ENCODE measurements at places on chromosomes 12 and 14.

GRCh38 chr14:90519262-90519920, 122.6 kb downstream of the CALM1 start:
- DNase-seq, result no peak

DNA sequence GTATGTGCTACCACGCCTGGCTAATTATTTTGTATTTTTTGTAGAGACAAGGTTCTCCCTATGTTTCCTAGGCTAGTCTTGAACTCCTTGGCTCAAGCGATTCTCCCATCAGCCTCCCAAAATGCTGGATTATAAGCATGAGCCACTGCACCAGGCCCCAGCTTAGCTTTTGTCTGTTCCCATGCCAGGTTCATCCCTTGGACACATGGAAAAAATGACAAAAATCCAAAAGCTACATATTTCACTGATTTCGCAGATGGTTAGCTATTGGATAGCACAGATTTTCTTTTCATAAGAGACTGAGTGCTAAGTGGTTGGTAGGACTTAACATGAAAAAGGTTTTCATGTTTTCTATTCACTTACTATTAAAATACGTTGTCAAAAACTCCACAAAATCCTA, 286.6 kb upstream of the KITLG start:
- no peak for DNase-seq

DNA sequence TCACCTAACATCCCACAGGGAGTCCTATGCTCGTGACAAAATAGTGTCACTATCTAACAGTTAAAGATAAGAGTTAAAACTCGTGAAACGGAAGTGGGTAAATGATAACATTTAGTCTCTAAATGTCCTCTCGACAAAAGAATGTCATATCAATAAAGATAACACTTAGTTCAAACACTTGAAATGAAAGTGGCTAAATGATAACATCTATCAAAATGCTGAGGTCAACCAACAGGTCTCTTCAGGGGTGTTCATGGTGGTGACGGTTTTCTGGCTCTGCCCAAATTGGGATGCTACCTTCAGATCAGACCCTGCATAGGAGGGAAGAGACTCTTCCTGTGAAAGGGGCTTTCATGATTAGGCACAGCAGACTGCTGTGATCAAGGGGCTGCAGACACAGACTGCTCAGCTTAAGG, 22.1 kb downstream of the IL26 start:
- peak; percentile 16 for DNase-seq

DNA sequence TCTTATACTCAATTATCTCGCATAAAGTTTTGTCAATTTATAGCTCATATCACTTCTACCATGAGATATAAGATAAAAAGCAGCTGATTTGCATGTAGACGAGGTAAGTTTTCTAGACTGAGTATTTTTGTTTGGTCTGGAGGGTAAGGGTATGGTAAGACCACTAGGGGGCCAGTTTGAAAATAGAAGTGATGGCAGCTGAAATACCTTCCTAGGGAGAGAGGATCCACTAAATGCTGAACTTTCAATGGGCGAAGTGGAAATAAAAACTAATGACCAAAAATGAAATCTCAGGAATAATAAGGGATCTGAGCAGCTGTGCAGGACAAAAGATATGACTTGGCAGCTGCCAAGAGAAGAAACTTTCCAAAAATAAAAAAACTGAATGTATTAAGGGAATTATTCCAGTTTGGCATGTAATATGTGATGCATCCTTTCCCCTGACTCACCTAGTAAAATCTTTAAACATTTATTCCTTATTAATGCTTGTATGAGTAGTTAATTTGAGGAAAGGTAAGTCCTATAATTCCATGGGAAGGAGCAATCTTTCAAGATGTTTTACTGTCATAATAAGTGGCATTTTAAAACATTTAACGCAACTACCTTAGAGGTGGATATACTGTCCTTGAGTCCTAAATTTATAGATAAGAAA, 754.5 kb downstream of the C12orf50 start:
- no peak for DNase-seq

GRCh38 chr12:22755629-22756028, 130.7 kb downstream of the ETNK1 start:
- DNase-seq, result no peak

DNA sequence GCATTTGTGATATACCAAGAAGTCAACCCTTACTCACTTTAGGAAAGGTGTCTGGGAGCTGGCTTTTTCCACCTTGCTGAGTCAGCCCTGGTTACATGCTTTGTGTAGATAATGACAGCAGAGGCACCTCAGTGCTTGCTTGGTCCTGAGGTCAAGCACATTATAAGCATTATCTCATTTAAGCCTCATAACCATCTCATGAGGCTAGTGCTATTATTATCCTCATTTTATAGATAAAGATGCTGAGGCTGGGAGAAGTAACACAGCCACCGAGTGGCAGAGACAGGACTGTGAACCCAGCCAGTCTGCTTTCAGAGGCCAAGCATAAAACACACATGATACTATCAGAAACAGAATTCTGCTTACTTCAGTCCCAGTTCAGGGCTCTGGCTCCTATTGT, 29.4 kb downstream of the MAX start:
- no peak for DNase-seq

DNA sequence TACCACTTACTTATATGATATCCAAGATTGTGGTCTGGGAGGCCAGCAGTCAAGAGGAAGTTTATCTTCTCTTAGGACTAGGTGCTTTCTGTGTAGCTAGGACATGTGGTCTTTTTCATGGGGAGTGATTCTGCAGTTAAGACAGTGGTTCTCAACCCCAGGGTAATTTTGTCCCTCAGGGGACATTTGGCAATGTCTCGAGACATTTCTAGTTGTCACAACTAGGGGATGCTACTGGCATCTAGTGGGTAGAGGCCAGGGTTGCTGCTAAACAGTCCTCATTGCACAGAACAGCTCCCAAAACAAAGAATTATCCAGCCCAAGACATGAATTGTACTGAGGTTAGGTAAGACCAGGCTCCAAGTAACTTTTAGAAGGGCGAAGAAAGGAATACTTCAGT, 20.0 kb downstream of the AMDHD1 start:
- no peak for DNase-seq

DNA sequence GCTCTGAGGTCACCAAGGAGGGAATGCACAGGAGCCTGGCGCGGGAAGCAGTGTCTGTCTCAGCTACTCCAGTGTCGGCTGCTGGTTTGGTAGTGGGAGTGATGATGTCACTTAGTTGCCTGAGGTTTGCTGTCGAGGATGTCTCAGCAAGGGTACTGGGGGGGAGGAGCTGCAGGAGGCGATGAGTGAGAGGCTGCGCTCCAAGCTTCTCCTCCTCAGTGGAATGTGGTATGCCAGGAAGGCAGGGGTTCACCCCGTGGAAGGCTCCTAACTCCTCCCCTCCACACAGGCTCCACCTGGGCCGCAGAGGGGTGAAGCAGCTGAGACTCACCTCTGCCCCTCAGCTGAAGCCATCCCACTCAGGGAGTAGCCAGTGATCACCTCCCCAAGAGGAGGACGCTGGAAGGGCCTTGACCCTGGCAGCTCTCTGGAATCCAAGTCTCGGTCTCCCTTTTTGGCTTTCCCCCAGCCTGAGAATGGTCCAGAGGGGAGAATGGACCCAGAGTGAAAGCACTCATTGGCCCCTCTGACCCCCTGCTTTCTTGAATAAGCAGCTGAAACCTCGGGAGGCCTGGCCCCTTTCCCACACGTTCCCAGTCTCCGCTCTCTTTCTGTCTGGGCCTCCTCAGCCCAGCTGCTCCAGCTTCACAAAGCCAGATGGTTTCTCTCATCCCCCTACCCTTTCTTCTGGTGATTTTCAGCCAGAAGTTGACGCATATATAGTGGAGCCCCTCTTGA, 178.9 kb upstream of the FKBP4 start:
- no peak for DNase-seq

- no peak for DNase-seq
Observed at GRCh38 chr12:53622724-53623123, 3.5 kb downstream of the ATF7 start.

DNA sequence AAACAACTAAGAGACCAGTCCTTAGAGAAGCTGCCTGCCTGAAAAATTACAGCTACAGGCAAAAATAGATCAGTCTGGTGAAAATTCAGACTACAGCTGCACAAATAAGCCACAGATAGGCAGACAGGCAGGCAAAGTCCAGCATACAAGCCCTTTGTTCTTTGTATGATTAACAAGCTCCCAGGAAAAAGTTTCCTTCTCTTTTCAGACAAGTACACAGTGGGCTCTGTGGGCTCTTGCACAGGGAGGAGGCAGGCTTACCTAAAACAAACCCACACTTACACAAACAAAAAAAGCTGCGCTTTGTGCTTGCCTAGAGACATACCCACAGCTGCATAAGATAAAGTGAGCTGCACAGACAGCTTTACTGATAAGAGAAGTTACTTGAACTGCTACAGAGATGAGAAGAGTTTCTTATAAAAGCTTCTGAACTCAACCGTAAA, 7.7 kb downstream of the OR6C68 start:
- DNase-seq, result no peak

DNA sequence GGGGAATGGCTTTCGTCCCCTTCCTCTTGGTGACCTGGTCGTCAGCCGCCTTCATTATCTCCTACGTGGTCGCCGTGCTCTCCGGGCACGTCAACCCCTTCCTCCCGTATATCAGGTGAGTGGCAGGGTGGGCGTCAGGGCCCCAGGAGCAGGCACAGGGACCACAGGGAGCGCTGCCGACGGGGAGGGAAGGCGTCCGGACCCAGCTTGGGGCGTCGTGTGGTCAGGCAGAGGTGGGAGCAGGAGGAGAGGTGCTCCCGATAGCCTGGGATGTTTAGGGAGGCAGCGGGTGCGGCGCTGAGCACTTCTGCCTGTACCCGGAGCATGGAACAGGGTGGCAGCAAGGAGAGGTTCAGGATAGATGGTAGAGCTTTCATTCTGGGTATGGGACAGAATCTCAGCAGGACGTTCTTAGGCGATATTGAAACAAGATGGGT, 444 bp downstream of the DRAM1 start:
- DNase-seq, result no peak

- DNase-seq, result no peak
Observed at GRCh38 chr14:90556666-90557450, 160.0 kb downstream of the CALM1 start.

GRCh38 chr14:23887536-23887935, 66.0 kb upstream of the DHRS4 start:
- no peak for DNase-seq

DNA sequence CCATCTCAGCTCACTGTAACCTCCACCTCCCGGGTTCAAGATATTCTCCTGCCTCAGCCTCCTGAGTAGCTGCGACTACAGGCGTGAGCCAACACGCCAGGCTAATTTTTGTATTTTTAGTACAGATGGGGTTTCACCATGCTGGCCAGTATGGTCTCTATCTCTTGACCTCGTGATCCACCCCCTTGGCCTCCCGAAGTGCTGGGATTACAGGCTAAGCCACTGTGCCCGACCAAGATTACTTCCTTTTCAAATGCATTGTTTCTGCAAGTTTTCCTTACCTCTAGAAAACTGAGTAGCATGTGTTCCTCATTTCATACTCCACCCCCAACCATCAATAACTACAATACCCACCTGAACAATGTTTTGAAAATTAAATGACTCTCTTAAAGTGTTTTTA, 13.1 kb downstream of the ARF6 start:
- DNase-seq, result no peak

- DNase-seq, result peak; percentile 82
Observed at GRCh38 chr12:14403711-14404196, 38.3 kb downstream of the ATF7IP start.

GRCh38 chr14:89827265-89827664, 127.3 kb downstream of the EFCAB11 start:
- no peak for DNase-seq

DNA sequence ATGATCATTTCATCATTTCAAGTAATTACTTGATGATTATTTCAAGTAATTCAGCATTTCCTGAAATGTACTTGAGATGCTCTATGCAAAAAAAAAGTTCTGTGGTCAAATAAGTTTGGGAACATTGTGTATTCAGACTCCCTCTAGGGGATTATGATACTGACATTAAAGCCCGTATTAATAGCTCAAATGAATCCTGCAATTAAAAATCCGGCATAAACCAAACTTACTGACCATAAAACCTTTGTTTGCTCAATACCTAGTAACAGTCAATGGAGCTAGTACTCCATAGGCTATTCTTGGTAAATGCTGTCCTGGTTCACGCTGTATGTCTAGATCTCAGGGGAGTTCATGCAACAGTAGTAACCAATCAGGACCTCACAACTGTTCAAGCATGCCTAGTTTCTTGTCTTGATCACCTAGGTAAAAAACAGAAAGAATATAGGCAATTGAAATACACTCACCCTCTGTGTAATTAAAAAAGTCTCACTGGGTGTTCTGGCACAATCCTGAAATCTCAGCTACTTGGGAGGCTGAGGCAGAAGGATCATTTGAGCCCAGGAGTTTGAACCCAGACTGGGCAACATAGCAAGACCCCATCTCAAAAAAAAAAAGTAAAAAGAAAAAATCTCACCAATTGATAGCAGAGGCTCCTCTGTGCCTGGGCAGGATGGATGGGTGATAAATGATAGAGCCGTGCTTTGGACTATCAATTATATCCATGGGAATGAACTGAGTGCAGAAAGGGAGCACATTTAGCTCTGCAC, 14.1 kb downstream of the ALDH1L2 start:
- DNase-seq, result no peak

GRCh38 chr12:64824500-64825142, at the start of gene TBC1D30:
TSS of gene TBC1D30 (plus strand) at chr12:64824647. CDS start at chr12:64824880, 233 bp downstream.
- no peak for DNase-seq

- no peak for DNase-seq
Observed at GRCh38 chr12:47545938-47546609, 159.8 kb downstream of the RPAP3 start.

DNA sequence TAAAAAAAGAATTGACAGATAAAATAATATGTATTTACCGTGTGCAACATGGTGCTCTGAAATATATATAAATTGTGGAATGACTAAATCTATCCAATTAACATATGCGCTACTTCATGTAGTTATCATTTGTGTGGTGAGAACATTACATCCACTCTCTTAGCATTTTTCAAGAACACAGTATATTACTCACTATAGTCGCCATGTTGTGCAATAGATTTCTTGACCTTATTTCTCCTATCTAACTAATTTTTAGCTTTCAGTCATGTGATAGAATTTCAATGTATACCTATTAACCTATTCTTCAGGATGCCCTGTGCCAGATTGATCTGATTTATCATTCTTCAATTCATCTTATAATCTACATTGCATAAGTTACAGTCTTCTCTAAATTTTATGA, 178.6 kb downstream of the BCAT1 start:
- no peak for DNase-seq

GRCh38 chr14:22979748-22980392, 2.5 kb downstream of the AJUBA start:
- no peak for DNase-seq

- no peak for DNase-seq
Observed at GRCh38 chr12:52383331-52383730, 2.1 kb downstream of the KRT84 start.

- no peak for DNase-seq
Observed at GRCh38 chr12:116563262-116563661, 4.1 kb downstream of the MAP1LC3B2 start.

All from CD4-positive, alpha-beta T cell treated with Interleukin-12 subunit alpha and Interleukin-12 subunit beta, for 1 hour (primary cell).